Stimulated activated CD8-positive, alpha-beta memory T cell treated with anti-CD3 and anti-CD28 coated beads, Interleukin-2, amount 100 ng/mL, for 1 hour (primary cell): ENCODE measurements at places on chromosomes 1 and 21.

GRCh38 chr1:40477678-40478053, 576 bp downstream of the ZFP69 start:
- no peak for DNase-seq

- no peak for DNase-seq
These were observed 11.4 kb upstream of the RGS16 start for GRCh38 chr1:182615468-182616129.

DNA sequence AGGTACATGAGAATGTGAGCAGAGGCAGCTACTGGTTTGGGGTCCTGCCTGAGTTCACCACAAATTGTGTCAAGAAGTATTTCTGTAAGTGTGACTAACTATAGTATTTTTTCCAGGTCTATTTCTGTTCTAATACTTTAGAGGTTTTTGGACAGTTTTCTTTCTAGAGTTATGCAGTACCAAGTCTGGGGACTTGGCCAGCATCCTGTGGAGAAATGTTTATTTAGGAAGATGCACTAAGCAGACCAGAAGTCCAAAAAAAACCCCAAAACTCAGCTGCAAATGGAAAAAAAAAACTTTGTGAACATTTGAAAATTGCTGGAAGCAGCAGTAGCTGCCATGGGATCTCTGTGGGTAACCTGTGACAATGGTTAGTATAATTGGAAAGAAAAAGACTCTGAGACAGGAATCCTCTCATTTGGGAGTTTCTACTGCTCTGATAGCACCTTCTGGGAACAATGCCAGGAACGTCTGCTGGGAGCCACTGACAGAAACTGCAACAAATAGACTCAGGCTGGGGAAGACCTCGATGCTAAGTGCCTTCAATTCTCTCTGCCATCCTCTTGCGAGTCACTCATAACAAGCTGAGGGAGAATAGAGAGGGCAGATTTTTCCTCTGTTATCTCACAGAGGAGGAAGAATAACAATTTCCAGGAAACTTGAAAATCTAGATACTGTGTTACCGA, 37.6 kb downstream of the OR10R2 start:
- DNase-seq = no peak

GRCh38 chr1:153945131-153945794, 1.3 kb downstream of the DENND4B start:
- peak; percentile 57 for DNase-seq

- DNase-seq = no peak
These were observed 164.4 kb downstream of the GIPC2 start for GRCh38 chr1:78210175-78210574.

DNA sequence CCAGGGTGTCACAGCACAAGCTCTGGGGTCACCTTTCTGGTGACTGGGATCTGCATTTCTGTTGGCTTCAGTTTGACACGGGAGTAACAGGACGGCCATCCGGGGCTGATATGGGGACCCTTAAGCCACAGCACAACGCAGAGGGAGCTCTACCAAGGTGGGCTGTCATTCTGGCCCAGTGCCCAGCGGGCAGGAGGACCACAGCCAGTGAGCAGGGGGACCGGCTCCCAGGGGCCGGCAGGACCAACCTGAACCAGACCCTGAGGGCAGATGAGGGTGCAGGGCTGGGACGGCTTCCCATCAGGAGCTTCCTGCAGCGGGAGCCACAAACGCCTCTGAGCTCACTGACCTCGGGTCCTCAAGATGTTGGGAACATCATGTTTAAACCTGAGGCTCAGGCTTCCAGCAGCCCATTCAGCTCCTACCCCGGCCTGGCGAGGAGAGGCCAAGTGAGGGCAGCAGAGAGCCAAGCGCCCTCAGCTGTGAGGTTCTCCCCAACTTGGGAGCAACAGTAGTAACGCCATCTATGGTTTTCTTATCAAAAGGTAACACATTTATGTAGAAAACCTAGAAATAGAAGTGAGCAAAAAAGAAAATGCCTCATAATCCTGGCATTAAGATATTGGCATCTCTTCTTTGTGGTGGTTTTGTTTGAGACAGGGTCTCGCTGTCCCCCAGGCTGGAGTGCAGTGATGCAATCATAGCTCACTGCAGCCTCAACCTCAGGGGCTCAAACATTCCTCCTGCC, 26.8 kb downstream of the TMEM201 start:
- DNase-seq = peak; percentile 35

- no peak for DNase-seq
These were observed 379.2 kb upstream of the ADAMTS5 start for GRCh38 chr21:27346041-27346448.

DNA sequence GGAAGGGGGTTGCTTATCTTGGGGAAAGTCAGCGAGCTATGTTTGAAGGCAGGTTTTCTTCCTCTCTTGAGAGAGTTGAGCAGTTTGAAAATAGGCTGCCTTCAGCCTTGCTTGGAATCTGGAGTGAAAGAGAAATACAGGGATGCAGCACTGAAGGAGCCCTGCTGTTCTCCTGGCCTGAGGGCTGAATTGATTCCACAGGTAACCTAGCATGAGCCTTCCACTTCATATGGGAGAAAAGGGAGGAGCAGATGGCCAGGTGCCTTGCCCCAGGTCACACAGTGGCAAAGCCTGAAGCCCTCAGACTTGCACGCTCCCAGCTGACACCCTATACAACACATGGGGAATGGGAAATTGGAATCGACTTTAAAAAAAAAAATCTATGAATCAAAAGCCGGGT, 88.0 kb upstream of the WLS start:
- no peak for DNase-seq

DNA sequence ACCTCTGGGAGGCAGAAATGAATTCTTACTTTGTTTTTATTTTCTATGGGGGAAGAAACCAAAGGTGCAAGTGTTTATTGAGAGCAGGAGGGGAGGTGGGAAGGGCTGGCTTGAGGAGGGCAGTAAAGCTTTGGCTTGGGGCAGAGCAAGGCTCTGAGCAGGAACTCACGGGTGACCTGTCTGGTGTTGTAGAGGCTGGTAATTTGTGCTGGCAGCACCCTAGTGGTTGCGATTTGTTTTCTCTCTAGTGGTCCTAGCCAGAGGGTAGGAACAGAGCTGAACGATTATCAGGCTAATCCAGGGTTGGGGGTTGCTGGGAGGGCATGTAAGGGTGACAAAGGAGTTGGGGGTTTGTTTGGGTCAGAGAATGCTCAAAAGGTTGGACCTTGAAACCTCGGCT, 16.6 kb downstream of the TMCC2 start:
- DNase-seq = no peak

DNA sequence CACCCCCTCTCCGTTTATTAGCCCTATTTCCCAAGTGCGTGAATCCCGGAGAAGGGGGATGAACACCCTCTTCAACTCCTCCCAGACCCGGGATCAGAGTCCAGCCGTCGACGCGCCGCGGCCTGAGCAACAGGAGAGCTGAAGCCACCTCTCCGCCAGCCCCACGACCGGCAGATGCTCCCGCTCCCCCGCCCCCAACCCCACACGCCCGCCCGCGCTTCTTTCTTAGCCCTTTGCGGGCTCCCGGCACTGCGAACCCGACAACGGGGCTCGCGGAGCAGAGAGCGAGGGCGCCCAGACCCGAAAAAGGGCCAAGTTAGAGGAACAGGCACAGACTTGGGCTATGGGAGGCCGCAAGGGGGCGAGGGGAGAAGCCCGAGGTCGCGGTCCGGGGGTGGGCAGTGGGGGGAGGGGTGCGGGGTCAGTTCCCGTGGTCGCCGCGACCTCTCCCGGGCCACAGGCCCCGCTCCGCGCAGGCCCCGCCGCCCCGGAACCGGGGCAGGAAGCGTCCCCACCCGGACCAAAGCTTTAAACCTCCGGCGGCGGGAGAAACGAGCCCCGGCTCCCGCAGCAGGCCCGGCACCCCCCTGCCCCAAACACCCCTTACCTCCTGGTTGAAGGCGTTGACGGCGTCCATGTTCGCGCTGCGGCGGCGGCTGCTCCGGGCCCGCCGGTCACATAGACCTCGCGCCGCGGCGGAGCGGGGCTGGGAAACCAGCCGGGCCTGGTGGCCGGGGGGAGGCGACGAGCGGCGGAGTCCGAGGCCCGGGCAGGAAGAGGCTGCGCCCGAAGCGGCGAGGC, 662 bp downstream of the SCAF4 start:
- peak; percentile 26 for DNase-seq

- DNase-seq = no peak
These were observed 14.9 kb upstream of the AGT start for GRCh38 chr1:230728710-230729392.

DNA sequence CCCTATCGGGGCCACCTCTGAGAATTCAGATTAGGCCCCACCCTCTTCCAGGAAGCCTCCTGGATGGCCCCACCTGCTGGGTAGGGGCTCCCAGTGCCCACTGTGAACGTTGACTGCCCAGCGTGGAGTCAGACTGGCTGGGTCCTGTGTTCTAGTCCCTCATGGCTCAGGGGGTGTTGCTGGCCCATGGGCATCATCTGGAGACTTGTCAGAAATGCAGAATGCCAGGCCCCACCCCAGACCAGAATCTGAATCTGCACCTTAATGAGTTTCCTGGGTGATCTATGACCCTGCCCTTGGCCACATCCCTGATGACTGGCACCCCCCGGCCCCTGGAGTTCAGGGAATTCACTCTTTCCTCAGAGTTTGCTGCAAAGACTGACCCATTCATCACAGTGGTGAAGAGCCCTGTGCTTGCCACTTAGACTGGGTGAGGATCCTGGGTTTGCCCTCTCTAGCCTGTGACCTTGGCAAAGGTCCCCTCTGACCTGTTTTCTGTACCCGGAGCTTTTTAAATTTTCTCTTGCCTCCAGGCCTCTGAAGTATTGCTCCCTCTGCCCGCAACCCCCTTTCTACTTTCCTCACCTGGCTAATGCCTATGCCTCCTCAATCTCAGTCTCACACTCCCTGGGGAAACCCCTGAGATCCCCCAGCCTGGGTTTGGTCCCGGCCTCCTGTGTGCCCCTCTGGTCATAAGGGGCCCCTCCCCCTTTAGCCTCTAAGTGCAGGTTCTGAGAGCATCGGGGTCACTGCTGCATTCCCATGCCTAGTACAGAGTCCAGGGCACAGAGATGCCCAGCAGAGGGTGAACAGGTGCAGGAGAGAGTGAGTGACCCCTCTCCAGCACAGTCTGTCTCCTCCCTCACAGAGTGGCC, 184.2 kb downstream of the MATN1 start:
- DNase-seq = no peak

DNA sequence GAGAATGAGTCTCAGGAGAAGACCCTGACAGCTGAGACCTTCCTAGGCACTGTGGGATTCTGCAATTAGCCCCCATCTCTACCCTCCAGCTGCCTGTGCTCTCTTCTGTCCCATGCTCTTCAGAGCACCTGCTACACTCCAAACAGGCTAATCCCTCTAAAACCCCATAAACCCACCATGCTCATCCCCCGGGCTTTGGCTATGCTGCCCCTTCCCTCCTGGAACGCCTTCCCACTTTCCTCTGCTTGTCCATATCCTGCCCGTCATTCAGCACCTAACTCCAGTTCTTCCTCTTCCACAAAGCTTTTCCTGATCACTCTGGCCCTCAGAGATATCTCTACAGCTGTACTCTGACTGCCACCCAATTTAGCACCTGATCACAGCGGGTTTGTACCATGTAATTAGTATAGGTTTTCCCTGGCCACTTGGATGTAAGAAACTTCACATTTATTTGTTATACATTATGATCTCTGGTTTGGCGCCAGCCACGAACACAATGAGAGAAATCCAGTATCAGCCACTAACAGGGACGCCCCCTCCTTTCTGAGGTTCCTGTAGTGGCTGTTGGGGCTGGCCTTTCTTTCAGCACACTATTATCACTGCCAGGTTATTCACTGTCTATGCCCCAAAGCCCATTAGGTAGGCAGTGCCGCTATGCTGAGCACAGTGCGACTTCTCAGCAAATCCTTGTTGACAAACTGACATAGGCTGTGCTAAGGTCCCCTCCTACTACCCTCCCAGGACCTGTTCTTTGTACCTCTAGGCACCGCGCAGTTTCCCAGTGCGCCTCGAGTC, 45.1 kb downstream of the CDC7 start:
- DNase-seq = no peak

DNA sequence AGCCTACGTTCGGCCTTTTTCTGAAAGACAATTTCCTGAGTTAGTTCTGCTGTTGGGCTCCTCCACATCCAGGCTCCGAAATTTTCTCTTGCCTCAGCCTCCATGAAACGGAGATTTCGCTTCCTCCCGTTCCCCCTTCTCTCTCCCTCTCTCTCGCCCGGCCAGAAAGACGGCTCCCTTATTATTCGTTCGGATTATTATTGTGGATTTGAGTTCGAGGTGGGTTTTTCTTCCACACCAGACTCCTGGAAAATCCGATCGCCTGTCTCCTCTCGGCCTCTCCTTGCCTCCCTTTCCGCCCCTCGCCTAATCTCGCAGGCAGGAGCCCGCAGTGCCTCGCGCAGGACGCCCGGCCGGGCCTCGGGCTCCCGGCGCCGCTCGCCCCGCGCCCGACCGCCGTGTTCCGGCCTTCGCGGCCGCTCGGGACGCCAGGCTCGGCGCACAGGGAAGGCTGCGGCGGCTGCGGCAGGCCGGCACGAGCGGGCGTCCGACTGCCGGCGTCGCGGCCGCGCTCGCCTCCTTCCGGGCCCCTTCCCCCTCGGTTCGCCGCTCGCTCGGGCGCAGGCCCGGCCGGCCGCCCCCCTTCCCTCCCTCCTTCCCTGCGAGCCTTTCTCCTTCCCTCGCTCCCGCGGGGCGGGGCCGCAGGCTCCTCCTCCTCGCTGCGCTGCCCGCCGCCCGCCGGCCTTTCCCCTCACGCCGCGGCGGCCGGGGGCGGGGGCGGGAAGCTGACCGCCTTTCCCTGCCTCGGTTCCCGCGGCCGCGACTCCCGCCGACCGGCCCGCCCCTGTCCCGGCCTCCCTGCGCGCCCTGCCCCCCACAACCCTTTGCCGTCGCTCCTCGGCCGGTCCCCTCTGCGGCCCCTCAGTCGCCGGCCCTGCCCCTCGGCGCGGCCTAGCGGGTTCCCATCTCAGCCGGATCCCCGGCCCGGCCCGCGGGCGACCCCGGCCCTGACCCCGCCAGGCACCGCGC, at the start of gene ARHGEF11:
Gene ARHGEF11 (minus strand): TSS at position 493 of the 969 bp plus-strand sequence. CDS start 1,412 bp downstream, outside the sequence.
- no peak for DNase-seq

DNA sequence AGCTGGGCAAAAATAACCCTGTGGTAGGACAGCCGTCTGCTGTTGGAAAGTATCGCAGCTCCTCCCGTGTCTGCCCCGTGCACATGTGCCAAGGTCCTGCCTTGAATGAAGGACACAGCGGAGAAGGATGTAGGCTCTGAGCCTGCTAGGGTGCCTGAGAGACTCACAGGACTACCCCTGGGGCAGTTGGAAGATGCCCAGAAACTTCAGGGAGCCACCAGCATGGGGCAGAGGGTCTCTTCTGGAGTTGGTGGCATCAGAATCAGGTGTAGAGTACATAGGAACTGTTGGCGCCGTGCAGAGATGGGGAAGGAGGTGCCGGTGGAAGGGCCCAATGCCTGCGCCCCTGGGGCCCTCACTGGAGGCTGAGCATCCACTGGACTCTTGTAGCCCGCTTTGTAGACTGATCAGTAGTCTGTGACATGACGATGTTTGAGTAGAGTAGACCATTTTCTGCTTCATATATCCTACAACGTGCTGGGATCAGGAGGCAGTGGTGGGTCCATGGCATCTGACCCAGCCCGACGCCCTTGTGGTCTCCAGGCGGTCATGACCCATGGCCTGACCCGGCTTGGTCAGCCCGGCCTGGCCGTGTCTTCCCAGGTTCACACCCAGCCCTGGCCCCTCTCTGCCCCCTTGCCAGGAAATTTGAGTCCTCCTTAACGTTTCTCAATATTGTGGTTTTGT, 5.3 kb upstream of the C1orf174 start:
- no peak for DNase-seq
